Esophagus (tissue), 2 donors: ENCODE measurements at places on chromosomes 2 and 18. TPM values are rescaled to one million over a fixed set of nuclear protein-coding genes. Genes with fewer than 3 reads are reported as not detected.

Gene SDC1
- polyA plus RNA-seq, result 239 TPM

Gene KCNG2
- not detected for polyA plus RNA-seq

Gene CPLX4
- polyA plus RNA-seq, result not detected

Gene SCN3A
- polyA plus RNA-seq, result 0.06 TPM
